ENCODE measurements at places on chromosomes 12 and 14.
A peak's percentile ranks its signal among the peaks of the same experiment; 100 is the strongest.

DNA sequence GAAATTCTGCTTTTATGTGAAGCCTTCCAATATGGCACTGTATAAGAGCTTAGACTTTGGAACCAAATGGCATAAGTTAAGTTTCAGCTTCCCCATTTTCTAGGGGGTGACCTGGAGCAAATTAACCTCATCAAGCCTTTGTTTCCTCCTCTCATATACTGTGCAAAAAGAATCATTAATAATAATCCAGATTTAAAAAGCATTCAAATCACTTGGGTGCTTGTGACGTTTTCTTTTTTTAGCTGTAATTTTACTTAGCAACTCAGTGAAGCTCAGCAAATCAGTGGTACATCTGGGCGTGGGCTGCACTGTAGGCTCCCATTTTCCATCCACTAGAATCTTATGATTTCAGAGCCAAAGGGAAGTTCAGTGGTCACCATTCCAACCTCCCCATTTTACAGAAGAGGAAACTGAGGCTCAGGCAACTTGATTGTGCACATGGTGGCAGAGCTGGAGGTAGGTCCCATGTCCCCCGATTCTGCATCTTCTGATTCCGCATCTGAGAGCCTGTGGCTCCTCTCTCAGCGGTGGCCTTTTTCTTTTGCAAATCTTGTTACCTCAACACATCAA lies 131.2 kb downstream of the SNAPC1 start:
- DNase-seq = no peak

DNA sequence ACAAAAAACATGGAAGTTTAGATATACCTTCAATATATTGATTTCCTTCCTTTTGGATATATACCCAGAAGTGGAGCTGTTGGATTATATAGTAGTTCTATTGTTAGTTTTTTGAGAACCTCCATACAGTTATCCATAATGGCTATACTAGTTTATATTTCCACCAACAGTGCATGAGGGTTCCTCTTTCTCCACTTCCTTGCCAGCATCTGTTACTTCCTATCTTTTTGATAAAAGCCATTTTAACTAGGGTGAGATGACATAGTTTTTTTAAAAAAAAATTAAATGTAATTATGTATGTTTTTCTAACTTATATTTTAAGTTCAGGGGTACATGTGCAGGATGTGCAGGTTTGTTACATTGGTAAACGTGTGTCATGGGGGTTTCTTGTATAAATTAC lies 10.0 kb upstream of the SLC38A4 start:
- DNase-seq = no peak

DNA sequence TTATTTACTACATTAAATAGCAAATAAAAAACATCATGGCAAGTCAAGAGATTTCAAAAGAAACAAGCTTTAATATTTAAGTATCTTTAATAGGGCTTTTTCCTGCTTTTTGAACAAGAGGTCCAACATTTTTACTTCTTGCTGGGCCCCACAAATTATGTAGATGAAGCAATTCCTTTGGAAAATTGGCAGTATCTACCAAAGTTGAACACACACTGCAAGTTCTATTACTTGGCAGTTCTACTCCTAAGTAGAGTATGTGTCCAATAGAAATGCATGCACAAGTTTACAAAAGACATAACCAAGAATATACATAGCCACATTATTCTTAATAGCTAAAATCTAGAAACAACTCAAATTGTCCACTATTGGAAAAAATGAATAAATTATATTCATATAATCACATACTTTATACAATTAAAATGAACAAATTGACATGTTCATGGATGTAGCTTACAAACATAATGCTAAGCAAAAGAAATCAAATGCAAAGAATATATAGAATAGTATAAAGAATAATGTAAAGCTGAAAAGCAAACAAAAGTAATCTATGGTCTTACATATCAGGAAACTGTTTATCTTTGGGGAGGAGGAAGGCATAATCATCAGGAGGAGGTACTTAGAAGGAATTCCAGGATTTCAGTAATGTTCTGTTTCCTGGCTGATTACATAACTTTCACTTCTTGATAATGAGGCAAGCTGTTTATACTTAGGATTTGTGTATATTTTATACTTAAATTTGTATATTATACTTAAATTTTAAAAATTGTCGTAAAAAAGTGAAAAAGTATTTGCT lies 6.5 kb upstream of the TMBIM4 start:
- peak; percentile 41 for DNase-seq

DNA sequence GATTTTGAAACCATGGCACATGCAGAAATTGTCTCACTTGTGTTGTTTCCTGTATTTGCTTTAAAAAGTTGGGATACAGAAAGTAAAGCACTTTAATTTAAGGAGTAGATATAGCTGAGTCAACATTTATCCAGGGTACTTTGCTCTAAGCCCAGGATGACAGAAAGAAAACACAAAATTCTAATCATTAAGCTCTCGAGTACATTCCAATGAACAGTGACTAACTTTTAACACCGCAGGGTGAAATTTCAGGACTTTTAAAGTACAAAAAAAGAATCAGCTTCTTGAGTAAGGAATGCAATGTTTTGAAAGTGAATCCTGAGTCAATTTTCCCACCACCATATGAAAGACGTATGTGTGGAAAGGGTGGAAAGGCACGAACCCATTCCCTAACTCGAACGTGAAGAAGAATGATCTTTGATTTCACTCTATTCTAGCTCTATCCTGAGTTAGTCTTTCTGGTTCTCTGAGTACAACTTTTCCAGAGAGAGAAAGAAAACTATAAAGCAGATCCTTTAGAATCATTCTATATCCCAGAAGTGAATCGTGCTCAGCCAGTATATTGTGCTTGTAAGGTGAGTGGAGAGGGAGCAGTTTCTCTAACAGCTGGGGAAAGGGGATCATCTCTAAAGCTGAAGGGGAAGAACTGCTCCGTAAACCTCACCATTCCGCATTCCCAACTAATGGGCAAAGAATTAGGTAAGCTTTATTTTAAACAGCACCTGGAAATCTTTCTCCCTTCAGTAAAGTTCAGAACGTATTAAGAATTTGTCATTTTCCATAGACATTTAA lies 779.0 kb upstream of the FLRT2 start:
- DNase-seq = peak; percentile 42

GRCh38 chr12:29783773-29784666 lies at the start of gene TMTC1:
TMTC1 (minus strand) TSS chr12:29783942; CDS start chr12:29783751, 191 bp downstream.
- peak; percentile 65 for DNase-seq
